ENCODE measurements at places on chromosomes 11 and 22.
A peak's percentile ranks its signal among the peaks of the same experiment; 100 is the strongest.

DNA sequence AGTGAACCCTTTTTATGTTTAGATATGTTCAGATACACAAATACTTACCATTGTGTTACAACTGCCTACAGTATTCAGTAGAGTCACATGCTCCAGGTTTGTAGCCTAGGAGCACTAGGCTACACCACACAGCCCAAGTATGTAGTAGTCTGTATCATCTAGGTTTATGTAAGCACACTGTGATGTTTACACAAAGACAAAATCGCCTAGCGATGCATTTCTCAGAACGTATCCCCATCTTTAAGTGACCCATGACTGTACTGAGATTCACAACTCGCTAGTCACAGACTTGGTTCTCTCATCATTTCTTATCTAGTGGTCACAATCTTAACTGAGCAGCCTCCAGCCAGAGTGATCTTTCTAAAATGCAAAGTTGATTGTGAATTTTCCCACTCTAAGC, 119.2 kb downstream of the RASSF10 start:
- DNase-seq: no peak

DNA sequence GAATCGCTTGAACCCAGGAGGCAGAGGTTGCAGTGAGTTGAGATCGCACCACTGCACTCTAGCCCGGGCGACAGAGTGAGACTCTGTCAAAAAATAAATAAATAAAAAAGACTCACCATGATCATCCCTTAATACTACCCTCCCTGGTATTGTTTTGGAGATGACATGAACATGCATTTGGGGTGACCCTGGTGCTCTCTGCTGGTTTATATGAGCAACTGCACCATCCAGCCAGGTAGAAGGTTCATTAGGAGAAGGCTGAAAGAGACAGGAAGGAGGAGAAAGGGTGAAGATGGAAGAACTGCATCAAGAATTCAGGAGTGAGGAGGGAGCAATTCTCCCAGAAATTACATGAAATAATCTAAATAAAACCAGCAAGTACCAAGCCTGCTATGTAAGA, 37.8 kb downstream of the SLC5A1 start:
- DNase-seq: peak; percentile 52

GRCh38 chr11:61141601-61142028, 19.6 kb downstream of the VPS37C start:
- no peak for DNase-seq

GRCh38 chr11:130533871-130534270, 85.4 kb downstream of the ADAMTS15 start:
- no peak for DNase-seq

DNA sequence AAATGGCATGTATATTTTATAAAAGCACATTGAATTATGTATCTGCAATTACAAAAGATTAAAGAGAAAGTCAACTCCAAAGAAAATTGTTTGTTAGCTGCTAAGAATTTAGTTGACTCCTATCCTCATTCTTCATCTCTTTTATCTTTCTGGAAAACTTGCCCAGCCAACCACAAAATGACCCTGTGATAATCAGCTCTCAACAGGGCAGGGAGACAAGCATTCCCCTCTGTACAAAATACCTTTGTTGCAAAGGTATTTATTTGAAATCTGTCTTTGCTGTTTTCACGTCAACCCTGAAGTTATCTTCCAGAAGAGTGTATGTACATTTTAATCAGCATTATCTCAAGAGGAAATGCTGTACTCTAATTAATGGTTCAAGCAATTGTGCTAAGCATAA, 191.1 kb upstream of the DDI1 start:
- no peak for DNase-seq

- DNase-seq: no peak
Measured at GRCh38 chr22:47805394-47805935, 1043.0 kb downstream of the TBC1D22A start.

All from AG08396 (cell line).